ENCODE measurements at places on chromosomes 1 and 21. TPM values are rescaled to one million over a fixed set of nuclear protein-coding genes. Genes with fewer than 3 reads are reported as not detected.

Gene PLXNA2
- total RNA-seq, result 185 TPM

Gene CIART
- 1.1 TPM for total RNA-seq

Gene ADGRL2
- total RNA-seq, result 19.4 TPM

Gene SYT14
- total RNA-seq, result 1.2 TPM

Gene TBX15
- under 0.01 TPM for total RNA-seq

All from thoracic aorta endothelial cell (primary cell).